ENCODE measurements at places on chromosomes 7 and 10. TPM values are rescaled to one million over a fixed set of nuclear protein-coding genes. Genes with fewer than 3 reads are reported as not detected.

AKR1C1 gene
- 2.8 TPM for total RNA-seq

EPDR1 gene
- total RNA-seq, result 2.7 TPM

ODAD2 gene
- total RNA-seq, result 11.2 TPM

WEE2 gene
- not detected for total RNA-seq

VWDE gene
- total RNA-seq, result 11.8 TPM

LIPJ gene
- 0.09 TPM for total RNA-seq

ZNF25 gene
- total RNA-seq, result 0.36 TPM

HTRA1 gene
- total RNA-seq, result 3.1 TPM

CALHM1 gene
- total RNA-seq, result 0.07 TPM

MRM2 gene
- 38.9 TPM for total RNA-seq

C10orf105 gene
- 0.33 TPM for total RNA-seq
